ENCODE measurements at places on chromosomes 11 and 22.

DNA sequence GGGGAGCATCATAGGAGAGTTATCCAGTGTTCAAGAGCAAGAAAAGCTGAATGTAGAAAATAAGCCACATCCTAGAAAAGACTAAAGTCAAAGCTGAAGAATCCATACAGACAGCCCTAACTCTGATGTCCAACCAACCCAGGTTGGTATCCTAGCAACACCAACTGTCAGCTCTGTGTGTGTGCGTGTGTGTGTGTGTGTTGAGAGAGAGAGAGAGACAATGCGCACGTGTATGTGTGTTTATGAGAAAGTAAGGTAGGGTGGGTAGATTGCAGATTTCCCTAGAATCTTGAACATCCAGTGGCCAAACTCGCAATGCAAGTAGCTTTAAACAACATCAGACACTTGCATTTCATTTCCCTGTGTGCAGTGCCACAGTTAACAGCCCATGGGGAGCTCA is 274.9 kb downstream of the FAM181B start:
- no peaks in the 10 kb centered on the region for H3K36me3 ChIP-seq
- no peak overlapping the region for H3K4me3 ChIP-seq
- no peaks in the 10 kb centered on the region for H3K27me3 ChIP-seq
- DNase-seq, result no peak
- no peak overlapping the region for H3K27ac ChIP-seq
- H3K4me1 ChIP-seq, result no peaks in the 10 kb centered on the region

DNA sequence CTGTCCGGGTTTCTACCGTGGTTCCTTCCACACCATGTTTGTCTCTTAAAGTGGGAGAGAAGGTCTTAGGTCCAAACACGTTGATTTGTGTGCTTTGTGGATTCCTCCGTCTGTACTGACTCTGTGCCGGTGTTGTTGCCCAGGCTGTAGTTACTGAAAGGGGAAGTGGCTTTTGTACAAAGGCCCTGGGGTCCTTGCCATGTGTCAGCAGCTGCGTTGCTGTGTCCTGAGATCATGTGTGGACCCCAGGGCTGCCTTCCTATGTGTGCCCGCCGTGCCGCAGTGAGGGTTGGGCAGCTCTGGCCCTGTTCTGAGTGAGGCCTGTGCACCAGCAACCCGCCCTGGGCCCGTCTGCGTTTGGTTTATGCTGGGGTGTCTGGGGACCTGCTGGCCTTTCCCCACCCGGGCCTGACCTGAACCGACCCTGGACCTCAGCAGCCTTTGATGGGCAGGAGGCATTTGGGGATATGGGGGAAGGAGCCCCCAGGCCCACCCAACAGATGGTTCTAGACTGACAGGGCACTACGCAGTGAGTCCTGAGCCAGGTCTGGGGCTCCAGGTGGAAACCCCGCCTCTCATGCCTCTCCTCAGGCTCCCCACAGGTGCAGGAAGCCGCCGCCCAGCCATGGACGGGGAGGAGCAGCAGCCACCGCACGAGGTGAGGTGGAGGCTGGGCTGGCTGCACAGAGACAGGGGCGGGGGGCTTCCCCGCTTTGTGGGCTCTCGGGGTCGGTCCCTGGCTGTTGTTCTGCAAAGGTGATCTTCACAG is 6.9 kb downstream of the TRABD start:
- no peaks in the 10 kb centered on the region for H3K27me3 ChIP-seq
- no peak for DNase-seq
- H3K4me1 ChIP-seq, result peaks cover 15% of the 10 kb centered on the region
- H3K4me3 ChIP-seq, result no peak overlapping the region

DNA sequence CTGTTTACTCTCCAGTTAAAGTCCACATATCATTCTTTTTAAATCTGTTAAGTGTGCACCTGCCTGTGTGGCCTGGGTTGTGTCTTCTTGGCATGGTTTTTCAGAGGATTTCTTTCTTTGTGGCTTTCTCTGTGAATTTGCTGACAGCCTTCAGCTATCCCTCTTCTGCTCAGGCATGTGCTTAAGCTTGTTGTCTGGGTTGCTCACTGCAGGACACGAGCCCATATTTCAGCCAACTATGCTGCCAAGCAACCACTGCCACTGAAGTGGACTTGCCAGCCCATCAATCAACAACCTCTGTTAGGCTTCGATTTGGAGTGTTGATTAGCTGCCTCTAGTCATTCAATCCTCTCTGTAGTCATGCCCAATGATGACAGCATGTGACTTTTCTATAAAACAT is 18.4 kb downstream of the OR51I2 start:
- H3K27ac ChIP-seq, result no peak overlapping the region
- H3K4me1 ChIP-seq, result no peaks in the 10 kb centered on the region
- no peak for DNase-seq
- no peaks in the 10 kb centered on the region for H3K36me3 ChIP-seq

GRCh38 chr11:22808571-22809197 is 20.9 kb downstream of the SVIP start:
- no peak overlapping the region for H3K4me3 ChIP-seq
- DNase-seq, result no peak
- H3K27me3 ChIP-seq, result no peaks in the 10 kb centered on the region
- peaks cover 10% of the 10 kb centered on the region for H3K4me1 ChIP-seq

DNA sequence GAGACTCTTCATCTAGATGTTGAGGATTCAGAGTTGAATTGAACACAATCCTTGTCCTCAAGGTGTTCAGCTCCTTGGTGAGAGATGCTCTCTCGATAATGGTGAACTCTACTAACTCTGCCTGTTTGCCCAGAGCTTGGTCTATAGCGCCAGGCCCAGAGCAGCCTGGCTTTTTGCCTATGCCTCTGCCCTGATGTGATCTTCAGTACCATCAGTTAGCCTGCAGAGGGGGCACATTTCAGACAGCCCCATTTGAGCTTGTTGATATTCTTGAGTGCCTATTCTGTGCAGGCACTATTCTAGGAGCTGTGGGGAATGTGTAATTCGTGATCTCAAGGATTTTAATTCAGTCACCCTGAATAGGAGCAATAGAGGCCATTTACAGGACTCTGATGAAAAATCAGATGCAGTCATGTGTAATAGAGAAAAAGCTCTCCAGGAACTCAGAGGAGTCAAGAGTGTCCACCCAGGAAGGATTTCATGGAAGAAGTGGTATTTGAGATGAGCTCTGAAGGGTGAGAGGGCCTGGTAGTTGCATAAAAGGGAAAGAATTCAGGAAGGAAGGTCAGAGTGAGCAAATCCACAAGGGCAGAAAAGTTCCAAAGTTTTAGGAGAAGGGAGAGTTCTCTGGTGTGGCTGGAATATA is 19.3 kb downstream of the GTPBP1 start:
- no peak for DNase-seq
- no peak overlapping the region for H3K27ac ChIP-seq
- H3K36me3 ChIP-seq, result peaks cover 6% of the 10 kb centered on the region
- no peak overlapping the region for H3K4me3 ChIP-seq
- no peaks in the 10 kb centered on the region for H3K4me1 ChIP-seq

- H3K36me3 ChIP-seq, result no peaks in the 10 kb centered on the region
- no peak for DNase-seq
- peak overlapping the region; percentile 81 for H3K4me3 ChIP-seq
- H3K27me3 ChIP-seq, result no peaks in the 10 kb centered on the region
Observed at GRCh38 chr11:14519597-14519916, 629 bp downstream of the PSMA1 start.

GRCh38 chr11:69537855-69538640 is 56.6 kb downstream of the LINC01488 start:
- peaks cover 20% of the 10 kb centered on the region for H3K4me1 ChIP-seq
- no peak for DNase-seq
- no peaks in the 10 kb centered on the region for H3K36me3 ChIP-seq
- no peak overlapping the region for H3K4me3 ChIP-seq
- H3K27me3 ChIP-seq, result no peaks in the 10 kb centered on the region

- no peaks in the 10 kb centered on the region for H3K4me1 ChIP-seq
- H3K27me3 ChIP-seq, result peaks cover 17% of the 10 kb centered on the region
- no peak overlapping the region for H3K27ac ChIP-seq
Observed at GRCh38 chr22:43867839-43868635, 5.7 kb upstream of the SULT4A1 start.

DNA sequence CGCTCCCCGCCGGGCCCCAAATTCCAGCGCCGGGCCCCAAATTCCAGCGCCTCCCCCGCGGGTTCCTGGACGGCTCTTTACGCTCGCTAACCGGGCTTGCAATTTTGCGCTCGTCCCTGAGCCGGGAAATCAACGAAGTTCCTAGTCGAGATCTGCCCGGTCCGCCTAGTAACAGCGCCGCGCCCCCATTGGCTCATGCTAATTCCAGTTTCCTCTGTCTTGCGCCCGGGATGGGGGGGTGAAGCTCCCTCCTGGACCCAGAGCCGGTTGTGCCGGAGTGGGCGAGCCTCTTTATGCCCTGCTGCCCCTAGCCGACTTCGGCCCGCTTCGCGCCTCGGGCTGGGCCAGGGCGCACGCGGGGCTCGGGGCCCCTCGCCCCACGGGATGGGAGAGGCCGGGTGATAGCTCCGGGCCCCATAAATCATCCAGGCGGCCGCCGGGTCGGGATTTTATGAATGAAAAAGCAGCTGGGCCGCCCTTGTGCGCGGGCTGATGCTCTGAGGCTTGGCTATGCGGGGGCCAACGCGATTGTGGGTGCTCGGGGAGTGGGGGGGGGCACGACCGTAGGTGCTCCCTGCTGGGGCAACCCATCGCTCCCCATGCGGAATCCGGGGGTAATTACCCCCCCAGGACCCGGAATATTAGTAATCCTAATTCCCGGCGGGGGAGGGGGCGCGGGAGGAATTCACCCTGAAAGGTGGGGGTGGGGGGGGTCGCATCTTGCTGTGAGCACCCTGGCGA is 1.8 kb upstream of the CCND1 start:
- peaks cover 75% of the 10 kb centered on the region for H3K27me3 ChIP-seq
- H3K4me1 ChIP-seq, result peaks cover 64% of the 10 kb centered on the region
- peak; percentile 67 for DNase-seq
- H3K36me3 ChIP-seq, result no peaks in the 10 kb centered on the region

- DNase-seq, result no peak
- no peaks in the 10 kb centered on the region for H3K36me3 ChIP-seq
- no peaks in the 10 kb centered on the region for H3K4me1 ChIP-seq
- H3K27me3 ChIP-seq, result no peaks in the 10 kb centered on the region
Observed at GRCh38 chr11:103274025-103274424, 164.8 kb downstream of the DYNC2H1 start.

GRCh38 chr11:132910011-132910760 is 622.1 kb downstream of the OPCML start:
- H3K4me3 ChIP-seq, result no peak overlapping the region
- H3K36me3 ChIP-seq, result no peaks in the 10 kb centered on the region
- H3K27ac ChIP-seq, result no peak overlapping the region
- DNase-seq, result no peak
- no peaks in the 10 kb centered on the region for H3K4me1 ChIP-seq

DNA sequence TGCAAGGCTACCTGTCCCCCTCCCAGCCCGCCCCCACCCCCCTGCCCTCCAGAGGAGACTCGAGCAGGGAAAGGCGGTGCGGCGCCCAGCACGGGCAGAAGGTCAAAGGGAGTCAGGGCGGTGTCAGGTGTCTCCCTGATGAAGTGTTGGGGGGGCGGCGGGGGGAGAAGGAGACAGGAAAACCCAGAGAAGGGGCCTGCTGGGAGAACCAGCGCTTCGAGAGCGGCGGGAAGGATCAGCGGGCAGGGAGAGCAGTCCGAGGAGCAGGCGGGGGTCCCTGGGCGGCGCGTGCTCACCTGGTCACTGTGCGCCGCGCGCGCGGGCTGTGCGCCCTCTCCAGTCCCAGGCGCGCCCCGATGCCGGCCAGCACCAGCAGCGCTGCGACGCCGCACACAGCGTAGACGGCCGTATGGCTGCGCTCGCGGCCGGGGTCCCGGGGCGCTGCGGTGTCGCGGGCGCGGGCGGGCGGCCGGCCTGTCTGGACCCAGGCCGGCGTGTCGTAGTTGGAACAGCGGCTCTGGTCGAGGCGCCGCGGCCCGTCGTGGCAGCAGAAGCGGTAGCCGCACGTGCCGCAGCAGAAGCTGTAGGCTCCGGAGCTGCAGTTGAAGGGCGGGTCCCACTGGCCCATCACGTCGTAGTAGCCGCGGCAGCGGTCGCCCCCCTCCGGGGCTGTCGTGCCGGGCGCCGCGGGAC is 886 bp downstream of the SHISA8 start:
- H3K27ac ChIP-seq, result no peak overlapping the region
- no peaks in the 10 kb centered on the region for H3K36me3 ChIP-seq
- H3K4me1 ChIP-seq, result peaks cover 15% of the 10 kb centered on the region
- H3K4me3 ChIP-seq, result no peak overlapping the region
- no peak for DNase-seq

Data from gastrocnemius medialis (tissue), 4 donors.